Stimulated activated CD4-positive, alpha-beta T cell treated with anti-CD3 and anti-CD28 coated beads, Interleukin-15, amount 100 ng/mL, for 24 hours (primary cell): ENCODE measurements at places on chromosomes 5 and 9.

GRCh38 chr9:84609779-84610178 lies 59.8 kb upstream of the NTRK2 start:
- no peak for DNase-seq

DNA sequence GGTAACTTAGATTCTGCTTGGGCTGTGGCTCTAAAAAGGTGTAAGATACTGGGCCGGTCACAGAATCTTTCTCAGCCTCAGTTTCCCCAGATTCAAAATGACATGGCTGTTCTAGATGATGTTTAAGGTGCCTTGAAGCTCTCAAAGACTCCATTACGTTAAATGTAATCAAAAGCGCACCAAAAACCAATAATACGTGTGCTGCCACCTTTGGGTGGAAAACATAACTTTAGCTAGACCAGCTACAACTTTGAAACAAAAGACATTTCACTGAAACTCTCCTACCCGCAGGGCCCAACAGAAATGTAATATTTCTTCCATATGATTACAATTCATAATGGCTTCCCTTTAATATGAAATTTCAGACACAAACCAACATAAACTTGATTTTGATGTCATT lies 35.0 kb upstream of the PCSK5 start:
- DNase-seq: no peak

GRCh38 chr9:97412626-97413385 lies 910 bp downstream of the TDRD7 start:
- no peak for DNase-seq

DNA sequence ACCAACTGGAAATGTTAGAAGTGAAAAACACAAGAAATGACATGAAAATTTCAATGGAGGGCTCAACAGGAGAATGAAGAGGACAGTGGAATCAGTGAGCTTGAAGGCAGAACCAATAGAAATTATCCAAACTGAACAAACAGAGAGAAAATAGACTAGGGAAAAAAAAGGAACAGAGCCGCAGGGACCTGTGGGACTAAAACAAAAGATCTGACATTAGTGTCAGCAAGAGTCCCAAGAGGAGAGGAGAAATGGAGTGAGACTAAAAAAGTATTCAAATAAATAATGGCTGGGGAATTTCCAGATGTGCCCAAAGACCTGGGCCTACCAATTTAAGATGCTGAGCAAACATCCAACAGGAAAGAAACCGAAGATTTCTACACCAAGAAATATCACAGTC lies 175.0 kb upstream of the PHYKPL start:
- no peak for DNase-seq

DNA sequence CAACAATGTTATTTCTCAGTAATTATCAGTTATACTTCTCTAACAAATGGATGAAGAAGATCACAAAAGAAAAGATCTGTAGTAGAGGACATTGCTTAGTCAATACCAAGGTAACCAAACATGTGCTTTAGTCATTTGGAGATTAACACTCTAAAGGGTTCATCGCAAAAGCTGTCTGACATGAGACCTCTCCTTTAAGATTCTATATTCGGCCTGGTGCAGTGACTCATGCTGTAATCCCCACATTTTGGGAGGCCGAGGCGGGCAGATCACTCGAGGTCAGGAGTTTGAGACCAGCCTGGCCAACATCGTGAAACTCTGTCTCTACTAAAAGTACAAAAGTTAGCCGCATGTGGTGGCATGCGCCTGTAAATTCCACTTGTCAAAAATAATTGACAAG lies 18.3 kb upstream of the CKMT2 start:
- no peak for DNase-seq

DNA sequence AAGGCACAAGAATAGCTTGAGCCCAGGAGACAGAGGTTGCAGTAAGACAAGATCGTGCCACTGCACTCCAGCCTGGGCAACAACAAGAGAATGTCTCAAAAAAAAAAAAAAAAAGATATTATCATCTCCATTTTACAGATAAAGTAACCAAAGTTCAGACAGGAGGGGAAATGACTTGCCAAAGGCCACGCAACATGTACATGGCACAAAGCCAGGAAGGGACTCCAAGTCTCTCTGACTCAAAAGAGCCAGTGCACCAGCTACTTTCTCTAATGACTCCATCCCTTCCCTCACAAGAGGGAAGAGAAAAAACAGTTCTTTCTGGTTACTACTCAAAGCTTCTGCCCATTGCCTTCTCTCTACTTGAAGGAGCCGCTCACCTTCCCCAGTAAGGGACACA lies 34.1 kb downstream of the SIL1 start:
- peak; percentile 12 for DNase-seq

- peak; percentile 84 for DNase-seq
These were observed 1.1 kb downstream of the POMT1 start for GRCh38 chr9:131503626-131504465.

DNA sequence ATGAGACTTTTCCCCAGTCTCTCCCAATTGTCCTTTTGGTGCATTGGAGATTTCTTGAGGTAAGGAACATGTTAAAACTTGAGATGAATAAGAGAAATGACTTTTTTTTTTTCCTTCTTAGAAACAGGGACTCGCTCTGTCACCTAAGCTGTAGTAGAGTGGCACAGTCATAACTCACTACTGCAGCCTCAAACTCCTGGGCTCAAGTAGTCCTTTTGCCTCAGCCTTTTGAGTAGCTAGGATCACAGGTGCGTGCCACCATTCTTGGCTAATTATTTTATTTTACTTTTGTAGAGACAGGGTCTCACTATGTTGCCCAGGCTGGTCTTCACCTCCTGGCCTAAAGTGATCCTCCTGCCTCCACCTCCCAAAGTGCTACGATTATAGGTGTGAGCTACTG lies 25.9 kb downstream of the CDC42SE2 start:
- DNase-seq: peak; percentile 42

GRCh38 chr5:153619771-153620170 lies 129.3 kb downstream of the GRIA1 start:
- DNase-seq: no peak

DNA sequence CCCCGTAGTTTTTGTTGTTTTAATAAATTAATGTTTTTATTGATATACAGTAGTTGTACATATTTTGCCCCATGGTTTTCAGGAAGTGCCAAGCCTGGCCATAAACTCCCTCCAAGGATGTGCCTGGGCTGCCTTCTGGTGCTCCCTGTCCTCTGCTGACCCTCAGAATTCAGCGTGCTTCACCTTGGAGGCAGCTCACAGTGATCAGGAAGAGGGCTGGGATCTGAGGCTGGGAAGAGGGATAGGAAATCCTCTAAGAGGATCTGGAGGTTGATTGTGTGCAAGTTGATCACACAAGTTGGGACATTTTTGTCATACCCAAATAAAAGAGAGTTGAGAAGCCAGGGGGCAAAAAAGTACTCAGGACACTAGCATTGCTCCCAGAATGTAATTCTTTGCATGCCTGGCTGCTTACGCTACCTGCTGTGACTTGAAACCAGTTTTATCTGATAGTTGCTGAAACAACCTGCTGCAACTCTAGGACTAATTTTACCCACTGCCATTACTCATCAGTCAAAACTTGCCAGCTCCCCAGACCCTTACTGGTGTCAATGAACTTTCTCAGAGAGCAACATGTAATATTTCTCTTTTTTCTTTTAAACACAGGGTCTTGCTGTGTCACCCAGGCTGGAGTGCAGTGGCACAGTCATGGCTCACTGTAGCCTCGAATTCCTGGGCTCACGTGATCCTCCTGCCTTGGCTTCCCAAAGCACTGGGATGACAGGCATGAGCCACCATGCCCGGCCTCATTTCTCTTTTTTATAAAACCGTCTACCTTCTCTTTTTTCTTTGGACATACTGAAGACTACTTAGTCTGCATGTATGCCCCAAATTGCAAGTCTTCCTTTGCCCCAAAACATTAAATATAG lies 29.0 kb downstream of the PDE6A start:
- DNase-seq: no peak

GRCh38 chr9:9286001-9286400 lies 1326.8 kb downstream of the PTPRD start:
- no peak for DNase-seq

- no peak for DNase-seq
These were observed 14.4 kb downstream of the NACC2 start for GRCh38 chr9:136080716-136081112.

DNA sequence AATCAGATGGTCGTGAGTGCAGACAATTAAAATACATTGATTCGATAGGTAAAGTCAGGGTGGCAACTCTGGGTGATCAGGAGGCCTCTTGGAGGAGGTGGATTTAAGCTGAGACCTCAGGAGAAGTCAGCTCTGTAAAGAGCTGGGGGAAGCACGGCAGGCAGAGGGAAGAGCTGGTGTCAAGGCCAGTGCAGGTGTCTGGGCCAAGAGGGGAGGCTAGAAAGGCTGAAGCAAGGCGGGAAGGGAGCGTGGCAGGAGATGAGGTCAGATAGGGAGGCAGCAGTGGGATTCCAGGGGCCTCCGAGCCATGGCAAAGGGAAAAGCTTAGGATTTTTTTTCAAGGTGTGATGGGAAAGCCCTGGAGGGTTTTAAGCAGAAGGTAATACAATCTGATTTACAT lies 178.7 kb downstream of the FSTL4 start:
- DNase-seq: no peak

GRCh38 chr9:34560599-34561214 lies 28.8 kb downstream of the CNTFR start:
- DNase-seq: no peak

DNA sequence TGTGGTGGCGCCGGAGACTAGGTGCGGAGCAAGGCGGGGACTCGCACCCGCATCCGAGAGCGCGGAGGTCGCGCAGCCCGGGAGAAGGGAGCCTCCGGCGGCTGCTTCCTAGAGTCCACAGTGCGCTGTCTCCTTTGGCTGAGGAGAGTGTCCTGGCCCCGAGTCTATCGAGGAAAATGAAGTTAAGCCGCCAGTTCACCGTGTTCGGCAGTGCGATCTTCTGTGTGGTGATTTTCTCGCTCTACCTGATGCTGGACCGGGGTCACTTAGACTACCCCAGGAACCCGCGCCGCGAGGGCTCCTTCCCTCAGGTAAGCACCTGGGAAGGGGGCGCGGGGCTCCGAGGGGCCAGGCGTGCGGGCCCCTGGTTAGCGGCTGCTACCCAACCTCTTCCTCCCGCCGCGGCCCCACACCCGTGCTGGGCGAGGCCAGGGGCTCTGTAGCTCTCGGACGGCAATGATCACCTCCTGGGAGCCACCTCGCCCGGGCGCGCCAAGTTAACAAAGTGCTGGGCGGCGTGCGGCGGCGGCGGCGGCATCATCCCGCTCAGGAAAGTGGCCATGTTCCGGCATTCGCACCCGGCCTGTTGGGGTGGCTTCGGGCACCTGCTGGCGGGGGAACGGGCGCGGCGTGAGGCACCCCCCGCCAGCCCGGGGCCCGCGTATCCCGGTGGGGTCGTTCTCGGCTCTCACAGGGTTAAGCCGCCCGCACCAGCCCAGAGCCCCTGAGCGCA lies 681 bp downstream of the MAN2A1 start:
- DNase-seq: peak; percentile 60

- no peak for DNase-seq
These were observed 45.7 kb downstream of the TSPAN17 start for GRCh38 chr5:176692839-176693476.

- DNase-seq: no peak
These were observed 283.3 kb downstream of the GABRB2 start for GRCh38 chr5:161263191-161263590.
